ENCODE measurements at places on chromosomes 5 and 9.

- no peak for DNase-seq
Observed at GRCh38 chr9:20015427-20015931, 226.6 kb upstream of the SLC24A2 start.

DNA sequence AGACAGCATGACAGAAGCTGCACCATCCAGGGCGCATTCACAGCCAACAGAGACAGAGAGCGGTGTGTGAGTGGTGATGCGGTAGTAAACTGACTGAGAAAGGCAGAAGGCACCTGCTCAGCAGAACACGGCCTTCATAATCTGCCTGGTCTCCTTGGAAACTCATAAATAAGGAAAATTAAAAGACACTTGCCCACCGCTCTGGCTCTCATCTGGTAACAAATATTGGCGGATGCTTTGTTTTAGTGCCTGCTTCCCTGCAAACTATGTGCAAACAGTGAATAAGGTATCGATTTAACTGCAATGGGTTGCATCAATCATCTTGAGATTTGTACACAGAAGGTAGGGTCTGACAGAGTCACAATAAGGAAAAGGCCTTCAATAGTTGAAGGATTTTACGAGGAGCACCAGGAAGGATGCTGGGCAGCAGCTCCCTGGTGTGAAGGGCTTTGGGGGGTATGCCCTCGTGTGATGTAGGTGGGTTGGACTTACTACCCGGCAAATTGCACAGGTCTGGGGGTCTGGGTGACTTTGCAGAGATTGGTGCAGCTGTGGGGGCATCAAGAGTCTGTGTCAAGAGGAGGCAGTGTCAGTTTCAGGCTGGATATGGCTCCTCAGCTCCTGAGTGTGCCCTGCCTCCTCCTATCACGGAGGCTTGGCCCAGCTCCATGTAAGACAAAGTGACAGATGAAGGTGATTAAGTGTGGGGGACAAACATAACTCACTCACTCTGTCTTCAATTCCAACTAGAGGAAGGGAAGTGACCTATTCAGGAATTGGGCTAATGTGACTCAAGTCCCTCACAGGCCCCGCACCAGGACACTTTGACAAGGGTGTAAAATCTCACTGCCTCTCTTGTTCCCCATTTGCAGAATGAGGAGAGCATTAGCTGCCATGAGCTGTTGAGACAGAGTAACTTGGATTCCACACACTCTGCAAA lies 166.7 kb downstream of the ICE1 start:
- no peak for DNase-seq

DNA sequence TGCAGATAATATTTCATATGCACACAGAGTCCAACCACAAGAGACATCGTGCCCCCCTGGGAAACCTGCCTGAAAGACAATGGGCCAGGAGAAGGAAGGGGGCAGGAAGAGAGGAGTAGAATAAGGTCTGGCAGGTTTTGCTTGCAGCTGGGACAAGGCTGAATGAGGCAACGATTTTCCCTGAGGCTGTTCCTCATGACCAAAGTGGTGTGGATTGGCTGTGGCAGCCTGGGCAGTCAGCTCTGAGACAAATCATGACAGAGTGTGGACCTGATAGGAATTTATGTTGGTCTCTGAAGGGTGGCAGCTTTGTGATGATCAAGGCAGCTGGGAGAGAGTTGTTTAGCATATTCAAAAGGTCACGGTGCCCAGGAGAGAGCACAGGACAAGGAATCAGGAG lies 119.3 kb downstream of the NMUR2 start:
- no peak for DNase-seq

GRCh38 chr5:98776066-98776705 lies 2.7 kb downstream of the RGMB start:
- DNase-seq: no peak

- DNase-seq: peak; percentile 80
Observed at GRCh38 chr5:179261301-179262125, 83.7 kb downstream of the ADAMTS2 start.

GRCh38 chr9:113343732-113344231 lies 3.7 kb upstream of the WDR31 start:
- no peak for DNase-seq

DNA sequence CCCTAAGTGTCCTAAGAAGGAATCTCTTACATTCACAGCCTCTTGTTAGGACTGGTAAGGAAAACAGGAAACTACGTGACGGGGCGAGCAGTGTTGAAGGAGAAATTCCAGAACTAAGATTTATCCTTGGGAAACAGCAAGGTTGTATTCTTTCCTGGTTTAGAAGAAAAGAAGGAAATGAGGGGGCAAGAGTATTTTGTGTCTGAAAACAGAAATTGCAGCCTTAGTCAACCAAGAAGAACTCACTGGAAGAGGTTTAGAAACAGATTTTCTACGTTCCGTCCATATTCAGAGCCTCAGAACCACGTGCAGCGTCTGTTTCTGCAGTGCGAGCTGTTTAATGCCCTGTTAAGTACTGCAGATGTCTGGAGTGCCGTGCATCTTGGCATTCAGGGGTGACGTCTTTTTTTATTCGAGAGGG lies 75.2 kb downstream of the GOLPH3 start:
- no peak for DNase-seq

DNA sequence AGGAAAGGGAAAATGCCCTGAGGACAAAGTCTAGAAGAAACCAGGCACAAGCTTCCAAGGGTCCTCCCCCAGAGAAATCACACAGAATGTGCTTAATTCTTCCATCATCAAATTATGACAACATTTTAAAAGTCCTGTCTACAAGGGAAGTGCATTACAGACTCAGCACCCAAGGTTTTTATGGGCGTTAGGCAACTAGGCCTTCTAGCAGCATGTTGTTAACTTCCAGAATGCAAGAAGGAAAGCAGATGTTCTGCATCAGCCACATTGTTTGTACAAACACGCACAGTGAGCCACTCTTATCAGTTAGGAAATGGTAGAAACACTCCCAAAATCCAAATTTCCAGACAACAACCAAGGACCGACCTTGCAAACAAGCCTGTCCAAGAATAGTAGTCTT lies 26.5 kb downstream of the SMC5 start:
- no peak for DNase-seq

DNA sequence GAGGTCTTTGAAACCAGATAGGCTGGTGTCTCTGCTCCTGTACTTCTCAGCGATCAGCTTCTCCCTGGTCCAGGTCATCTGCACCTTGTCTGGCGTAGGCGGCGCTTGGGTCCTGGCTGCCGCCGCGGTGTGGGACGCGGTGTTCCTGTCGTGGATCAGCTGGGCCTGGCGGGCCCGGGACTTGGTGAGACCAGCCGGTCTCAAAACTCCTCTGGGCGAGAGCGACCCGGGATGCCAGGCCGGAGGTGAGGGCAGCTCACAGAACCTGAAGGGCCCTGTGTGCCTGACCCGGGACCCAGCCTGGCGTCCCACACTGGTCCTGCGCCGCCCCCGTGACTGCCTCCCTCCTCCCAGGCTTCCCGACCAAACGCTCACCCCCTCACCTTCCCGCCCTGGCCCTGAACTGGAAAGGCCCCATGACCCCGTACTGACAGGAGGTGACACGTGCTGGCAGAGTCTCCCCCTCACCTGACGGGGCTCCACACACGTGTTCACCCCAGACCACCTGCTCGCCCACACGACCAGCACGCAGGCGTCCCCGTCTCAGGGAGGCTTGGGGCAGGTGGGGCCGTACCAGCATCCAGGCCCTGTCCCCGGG lies 49.0 kb downstream of the NKD2 start:
- peak; percentile 14 for DNase-seq

- no peak for DNase-seq
Observed at GRCh38 chr5:72066705-72067107, 40.6 kb upstream of the MAP1B start.

GRCh38 chr9:5402217-5402616 lies 35.5 kb downstream of the PLGRKT start:
- no peak for DNase-seq

- DNase-seq: peak; percentile 32
Observed at GRCh38 chr5:90802474-90803317, 244.1 kb downstream of the ADGRV1 start.

- no peak for DNase-seq
Observed at GRCh38 chr9:92426501-92427145, 2.4 kb upstream of the OMD start.

DNA sequence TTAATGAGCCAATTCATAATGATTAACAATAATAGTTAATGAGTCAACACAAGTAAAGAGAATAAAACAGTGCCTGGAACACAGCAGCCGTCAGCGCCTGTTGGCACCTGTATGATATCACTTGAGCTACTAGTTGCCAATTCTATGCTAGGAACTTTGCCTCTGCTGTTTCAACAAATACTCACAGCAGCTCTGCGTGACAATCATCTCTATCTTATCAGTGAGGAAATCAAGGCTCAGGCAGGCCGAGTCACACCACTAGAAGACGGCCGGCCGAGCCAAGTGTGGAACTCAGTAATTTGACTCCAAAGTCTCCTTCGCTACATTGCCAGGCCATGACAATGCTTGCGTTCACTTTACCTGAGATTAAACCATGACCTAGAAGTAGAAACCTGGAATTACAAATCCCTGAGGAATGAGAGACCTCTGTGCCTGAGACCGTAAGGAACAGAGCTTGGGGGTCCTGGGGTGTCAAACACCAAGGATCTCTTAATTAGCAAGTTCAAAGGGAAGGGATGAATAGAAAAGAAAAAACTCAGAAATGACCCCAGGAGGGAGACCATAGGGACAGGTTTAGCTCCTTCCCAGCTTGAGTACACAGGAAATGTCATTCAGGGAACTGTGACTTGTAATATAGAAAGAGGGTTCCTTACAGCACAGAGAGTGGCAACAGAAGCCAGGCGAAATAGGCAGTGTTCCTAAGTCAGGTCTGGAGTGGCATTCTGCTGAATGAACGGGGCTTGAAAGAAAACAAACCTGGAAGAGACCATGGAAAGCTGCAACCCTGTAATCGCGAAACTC lies 109.1 kb downstream of the SUSD1 start:
- no peak for DNase-seq

DNA sequence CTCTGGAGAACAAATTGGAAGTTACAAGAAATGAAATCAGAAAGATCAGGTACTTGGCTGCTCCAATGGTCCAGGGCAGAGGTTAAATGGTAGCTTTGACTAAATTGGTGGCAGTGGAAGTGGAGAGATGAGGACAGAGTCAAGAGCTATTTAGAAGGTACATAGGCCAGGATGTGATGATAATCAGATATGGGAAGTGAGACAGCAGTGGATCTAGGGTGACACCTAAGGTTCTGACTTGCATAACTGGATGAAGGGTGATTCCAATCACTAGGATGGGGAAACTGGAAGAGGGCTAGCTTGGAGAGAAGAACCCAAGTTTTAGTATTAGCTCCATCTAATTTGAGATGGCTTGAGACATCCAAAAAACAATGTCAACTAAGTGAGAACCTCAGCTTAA lies 24.0 kb upstream of the NDUFB6 start:
- no peak for DNase-seq

GRCh38 chr5:126846344-126846743 lies 69.4 kb downstream of the LMNB1 start:
- DNase-seq: no peak

- no peak for DNase-seq
Observed at GRCh38 chr5:77426670-77427069, 65.4 kb downstream of the WDR41 start.

DNA sequence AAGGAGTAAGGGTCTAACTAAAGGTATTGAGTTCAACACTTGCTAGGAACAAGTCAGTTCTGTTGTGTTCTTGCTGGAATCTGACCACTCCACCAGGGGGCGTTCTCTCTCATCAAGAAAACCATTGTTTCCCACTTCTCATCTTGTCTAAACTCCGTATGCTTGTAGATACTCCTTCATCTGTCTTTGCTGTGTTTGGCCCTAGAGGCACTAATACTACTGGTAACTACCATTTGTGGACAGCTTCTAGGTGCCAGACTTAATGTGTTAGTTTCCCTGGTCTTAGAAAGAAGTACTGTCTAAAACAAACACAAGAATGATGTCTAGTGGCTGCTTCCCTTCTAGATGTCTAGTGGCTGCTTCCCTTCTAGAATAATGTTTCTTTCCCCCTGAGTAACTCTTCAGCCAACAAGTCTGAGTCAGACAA lies 18.7 kb upstream of the PTPDC1 start:
- peak; percentile 77 for DNase-seq

GRCh38 chr5:157568720-157569119 lies 6.9 kb downstream of the ADAM19 start:
- DNase-seq: no peak

- DNase-seq: no peak
Observed at GRCh38 chr5:42791151-42791550, 20.5 kb downstream of the SELENOP start.

GRCh38 chr5:168468836-168469235 lies 17.4 kb upstream of the RARS1 start:
- no peak for DNase-seq

GRCh38 chr5:132510076-132510475 lies 19.5 kb upstream of the IRF1 start:
- DNase-seq: no peak

GRCh38 chr9:129580211-129580915 lies 40.5 kb downstream of the C9orf50 start:
- DNase-seq: no peak

- DNase-seq: no peak
Observed at GRCh38 chr5:127985811-127986325, 97.7 kb upstream of the SLC12A2 start.

- no peak for DNase-seq
Observed at GRCh38 chr5:143177263-143177983, 226.1 kb downstream of the NR3C1 start.

DNA sequence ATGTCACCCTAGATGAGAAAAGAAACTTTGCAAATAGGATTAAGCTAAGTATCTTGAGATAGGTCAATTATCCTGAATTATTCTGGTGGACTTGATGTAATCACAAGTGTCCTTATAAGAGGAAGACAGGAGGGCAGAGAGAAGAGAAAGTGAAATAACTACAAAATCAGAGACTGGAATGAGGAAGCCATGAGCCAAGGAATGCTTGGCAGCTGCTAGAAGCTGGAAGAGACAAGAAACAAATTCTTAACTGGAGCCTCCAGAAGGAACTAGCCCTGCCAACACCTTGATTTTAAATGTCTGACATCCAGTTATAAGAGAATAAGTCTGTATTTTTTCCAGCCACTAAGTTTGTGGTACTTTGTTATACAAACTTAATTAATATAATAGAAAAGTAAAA lies 480.0 kb downstream of the NR2F1-AS1 start:
- DNase-seq: no peak

DNA sequence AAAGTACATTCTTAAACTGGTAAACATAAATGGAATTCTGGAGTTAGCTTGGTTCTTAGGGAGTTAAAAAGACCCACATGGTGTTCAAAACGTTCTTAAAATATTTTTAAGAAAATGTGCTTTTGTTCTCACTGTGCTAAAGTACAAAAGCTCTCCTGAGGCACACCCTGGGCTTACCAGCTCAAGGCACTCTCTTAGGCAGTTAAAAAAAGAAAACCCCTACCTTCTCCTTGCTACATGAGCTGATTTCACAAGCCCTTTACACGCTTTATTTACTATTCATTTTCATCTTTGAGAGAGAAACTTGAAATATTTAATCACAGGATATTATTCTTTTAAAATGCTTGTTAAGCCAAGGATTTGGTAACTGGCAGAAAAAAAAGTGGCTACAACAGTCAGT lies 723.3 kb upstream of the GRAMD2B start:
- DNase-seq: no peak

DNA sequence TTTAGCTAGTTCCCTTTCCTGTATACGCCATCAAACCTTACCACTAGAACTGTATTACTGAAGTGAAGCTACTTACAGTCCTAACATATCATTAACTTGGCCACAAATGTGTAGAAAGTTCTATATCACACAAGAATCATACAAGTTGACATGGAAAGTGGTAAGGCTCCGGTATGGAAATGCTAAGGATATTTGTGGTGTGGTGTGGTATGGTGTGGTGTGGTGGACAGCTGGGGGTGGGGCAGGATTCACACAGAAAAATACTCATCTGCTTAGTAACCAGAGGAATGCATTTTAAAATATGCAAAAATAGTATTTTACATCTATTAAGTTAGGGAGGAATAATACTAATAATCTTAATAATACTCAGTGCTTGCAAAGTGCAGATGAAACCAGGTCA lies 69.4 kb downstream of the TRPC7 start:
- DNase-seq: no peak

Data from glutamatergic neuron (in vitro differentiated cells).